ENCODE measurements at places on chromosomes 5 and 9. TPM values are rescaled to one million over a fixed set of nuclear protein-coding genes. Genes with fewer than 3 reads are reported as not detected.

OR1Q1 gene
- total RNA-seq = not detected

HDHD3 gene
- 36.8 TPM for total RNA-seq

PCDHB10 gene
- 8.3 TPM for total RNA-seq

PHF2 gene
- total RNA-seq = 7.7 TPM

FAM221B gene
- total RNA-seq = not detected

IL9 gene
- not detected for total RNA-seq

LHX6 gene
- 19.5 TPM for total RNA-seq

GPR21 gene
- 7.2 TPM for total RNA-seq

GLDC gene
- total RNA-seq = 0.79 TPM

- no peak for DNase-seq
These were observed 114.3 kb upstream of the DAP start for GRCh38 chr5:10875201-10875768.

DNA sequence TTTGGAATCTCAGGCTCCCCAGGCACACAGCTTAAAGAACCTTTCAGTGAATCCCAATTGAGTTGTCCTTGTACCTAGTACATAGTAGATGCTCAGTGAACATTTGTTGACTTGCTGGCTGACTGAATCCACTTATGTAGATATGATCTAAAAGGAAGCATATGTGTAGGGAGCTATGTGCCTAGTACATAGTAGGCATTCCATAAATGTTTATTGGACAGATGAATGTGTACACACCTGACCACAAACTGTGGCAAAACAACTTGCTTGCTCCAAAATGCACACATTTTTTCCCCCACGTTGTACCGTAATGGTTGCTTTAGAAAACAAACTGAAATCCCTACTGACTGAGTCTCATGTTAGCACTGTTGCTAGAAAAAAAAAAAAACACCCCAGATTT is 80.2 kb upstream of the IL12B start:
- no peak for DNase-seq

GRCh38 chr5:43213951-43214350 is 21.9 kb downstream of the NIM1K start:
- no peak for DNase-seq

DNA sequence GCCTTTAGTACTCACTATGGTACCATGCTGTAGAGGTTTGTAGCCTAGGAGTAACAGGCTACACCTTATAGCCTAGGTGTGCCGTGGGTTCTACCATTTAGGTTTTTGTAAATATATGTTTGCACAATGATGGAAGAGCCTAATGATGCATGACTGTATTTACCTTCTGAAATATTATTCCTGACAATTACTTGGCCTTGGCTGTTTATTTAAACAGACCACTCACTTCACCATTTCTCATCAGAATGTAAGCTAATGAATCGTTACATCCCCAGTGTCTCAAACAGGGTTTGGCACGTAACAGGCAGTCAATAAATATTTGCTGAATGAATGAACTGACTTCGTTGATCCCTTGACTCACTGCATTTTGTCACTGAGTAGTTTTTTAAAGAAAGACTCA is 93.1 kb downstream of the MED27 start:
- DNase-seq = no peak

DNA sequence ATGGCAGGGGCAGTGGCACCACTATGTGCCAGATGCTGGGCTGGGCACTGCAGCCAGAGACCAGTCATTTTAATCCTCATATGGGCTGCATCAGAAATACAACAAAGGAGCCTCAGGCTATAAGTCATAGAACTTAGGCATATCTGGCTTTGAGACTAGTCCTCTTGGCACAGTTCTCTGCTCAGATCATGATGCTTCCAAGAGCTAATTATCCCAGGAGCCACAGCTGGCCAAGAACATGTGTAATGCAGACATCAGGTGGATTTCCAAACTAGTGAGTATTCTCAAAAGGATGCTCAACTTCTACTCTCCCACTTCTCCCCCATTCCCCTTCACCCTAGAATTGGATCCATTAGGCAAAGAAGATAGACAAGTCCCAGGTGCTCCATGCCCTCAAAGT is 562.2 kb upstream of the TRPC7 start:
- DNase-seq = no peak

GRCh38 chr9:115359017-115359780 is 241.2 kb upstream of the TNC start:
- no peak for DNase-seq

DNA sequence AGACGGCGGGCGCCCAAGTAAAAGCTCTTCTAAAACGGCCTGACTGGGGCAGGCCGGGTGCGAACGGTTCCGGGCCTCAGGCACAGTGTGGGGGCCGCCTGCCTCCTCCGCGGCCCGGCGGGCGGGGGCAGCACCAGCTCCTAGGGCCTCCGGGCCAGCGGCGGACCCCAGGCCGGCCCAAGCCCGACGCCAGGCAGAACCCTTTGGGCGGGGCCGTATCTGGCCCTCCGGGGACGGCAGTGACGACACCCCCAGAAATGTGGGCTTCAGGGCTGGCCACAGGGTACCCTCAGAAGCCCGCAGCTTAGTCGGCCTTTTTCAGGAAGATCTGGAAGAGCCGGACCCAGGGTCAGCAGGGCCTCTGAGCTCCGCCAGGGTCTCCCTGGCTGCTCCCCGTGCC is 4.0 kb downstream of the LTC4S start:
- DNase-seq = no peak

DNA sequence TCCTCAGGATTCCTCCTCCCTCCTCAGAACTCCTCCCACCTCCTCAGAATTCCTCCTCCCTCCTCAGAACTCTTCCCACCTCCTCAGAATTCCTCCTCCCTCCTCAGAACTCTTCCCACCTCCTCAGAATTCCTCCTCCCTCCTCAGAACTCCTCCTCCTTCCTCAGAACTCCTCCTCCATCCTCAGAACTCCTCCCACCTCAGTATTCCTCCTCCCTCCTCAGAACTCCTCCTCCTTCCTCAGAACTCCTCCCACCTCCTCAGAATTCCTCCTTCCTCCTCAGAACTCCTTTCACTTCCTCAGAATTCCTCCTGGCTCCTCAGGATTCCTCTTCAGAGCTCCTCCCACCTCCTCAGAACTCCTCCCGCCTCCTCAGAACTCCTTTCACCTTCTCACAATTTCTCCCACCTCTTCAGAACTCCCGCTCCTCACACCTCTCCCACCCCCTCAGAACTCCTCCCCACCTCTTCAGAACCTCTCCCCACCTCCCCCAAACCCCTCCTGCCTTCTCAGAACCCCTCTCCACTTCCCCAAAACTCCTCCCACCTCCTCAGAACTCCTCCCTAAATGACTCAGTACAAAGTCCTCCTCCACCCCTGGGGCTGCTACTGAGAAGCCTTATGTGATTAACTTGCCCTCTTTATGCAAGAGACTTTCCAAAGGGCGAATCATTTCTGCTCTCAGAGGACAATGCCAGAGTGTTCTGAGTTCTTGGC is 23.2 kb downstream of the SLC46A2 start:
- no peak for DNase-seq

GRCh38 chr9:9753266-9753665 is 859.5 kb downstream of the PTPRD start:
- DNase-seq = no peak

DNA sequence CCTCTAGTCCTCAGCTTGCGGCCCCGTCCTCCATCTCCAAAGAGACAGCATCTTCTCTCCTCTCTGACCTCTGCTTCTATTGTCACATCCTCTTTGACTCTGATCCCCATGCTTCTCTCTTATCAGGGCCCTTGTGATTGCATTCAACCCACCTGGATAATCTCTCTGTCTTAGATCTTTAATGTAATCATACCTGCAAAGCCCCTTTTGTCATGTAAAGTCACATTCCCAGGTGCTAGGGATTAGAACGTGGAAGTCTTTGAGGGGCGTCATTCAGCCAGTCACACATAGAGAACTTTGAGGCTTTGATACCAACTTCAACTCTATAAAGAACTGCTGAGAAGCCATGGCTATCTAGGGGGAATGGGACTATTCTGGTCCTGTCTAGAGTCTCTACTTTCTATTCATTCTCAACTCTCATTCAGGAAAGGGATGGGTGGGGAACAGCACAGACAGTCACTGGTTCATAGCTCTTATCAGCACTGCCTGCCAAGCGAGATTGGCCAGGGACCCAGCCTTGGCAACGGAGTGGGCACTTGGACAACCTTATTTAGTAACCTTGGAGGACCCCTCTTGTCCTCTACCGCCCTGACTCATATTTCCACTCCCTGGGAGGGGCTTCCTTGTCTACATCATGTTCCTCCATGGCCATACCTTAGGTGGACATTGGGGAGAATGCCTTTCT is 29.0 kb downstream of the TAS2R1 start:
- DNase-seq = no peak

GRCh38 chr5:10914741-10915480 is 153.9 kb upstream of the DAP start:
- no peak for DNase-seq

- no peak for DNase-seq
These were observed 2.0 kb downstream of the AK3 start for GRCh38 chr9:4738866-4739586.

DNA sequence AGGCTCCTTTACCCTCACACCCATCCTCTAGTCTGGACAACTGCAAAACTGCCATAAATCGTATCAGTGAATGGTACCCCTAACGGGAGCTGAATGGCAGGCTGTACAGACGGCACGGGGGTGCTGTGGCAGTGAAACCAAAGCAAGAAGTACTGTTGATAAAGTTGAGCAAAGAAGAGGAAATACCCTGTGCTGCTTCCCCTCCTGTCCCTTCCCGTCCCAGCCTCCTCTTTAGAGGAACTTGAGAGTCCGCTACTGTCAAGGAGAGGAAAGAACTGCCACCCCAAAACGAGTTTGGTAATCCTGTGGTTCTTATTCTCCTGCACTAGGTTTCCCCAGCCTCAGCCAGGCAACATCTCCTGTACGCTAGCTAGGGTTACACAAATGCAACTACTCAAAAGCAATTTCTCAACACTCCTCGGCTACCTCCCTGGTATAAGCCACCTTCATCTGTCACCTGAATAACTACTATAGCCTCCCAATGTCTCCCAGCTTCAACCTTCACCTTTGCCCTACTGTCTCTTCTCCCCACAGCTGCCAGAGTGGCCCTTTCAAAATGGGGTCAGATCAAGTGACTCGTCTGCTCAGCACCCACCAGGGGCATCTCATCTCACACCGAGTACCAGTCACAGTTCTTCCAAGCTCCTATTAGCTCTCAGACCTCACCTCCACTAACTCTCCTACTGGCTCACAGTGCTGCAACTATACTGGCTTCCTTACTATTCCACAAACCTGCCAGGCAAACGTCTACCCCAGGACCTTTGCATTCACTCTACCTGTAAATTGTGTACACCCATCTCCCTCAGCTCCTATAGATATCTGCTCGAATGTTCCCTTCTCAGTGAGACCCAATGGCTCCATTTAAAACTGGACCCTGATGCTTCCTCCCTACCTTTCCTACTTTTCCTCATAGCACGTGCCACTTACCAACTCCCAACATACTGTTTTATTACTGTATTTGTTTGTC is 4.1 kb downstream of the GLRX start:
- no peak for DNase-seq

DNA sequence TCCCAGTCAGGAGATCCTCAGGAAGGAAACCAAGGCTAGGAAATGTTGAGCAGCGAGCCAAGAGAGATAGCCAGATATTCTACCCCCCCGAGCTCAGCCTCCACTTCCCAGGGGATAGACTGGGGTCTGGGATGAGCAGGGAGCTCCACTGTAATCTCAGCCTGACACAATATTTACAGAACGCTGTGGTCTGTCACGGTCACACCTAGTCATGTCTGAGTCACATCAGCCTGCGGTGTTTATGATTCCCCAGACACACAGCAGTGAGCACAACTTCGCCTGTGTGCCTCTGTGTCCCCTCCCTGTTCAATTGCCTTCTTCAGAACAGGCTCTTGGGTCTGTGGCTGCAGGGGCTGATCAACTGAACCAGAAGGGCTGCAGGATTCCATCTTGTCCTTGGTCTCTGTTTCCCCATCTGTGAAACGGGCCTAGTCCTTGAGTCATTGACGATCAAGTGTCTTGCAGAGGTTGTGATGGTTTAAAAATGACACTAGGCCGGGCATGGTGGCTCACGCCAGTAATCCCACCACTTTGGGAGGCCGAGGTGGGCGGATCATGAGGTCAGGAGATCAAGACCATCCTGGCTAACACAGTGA is 8.6 kb upstream of the PRRX2 start:
- no peak for DNase-seq

GRCh38 chr5:172931001-172931536 is 28.2 kb upstream of the RPL26L1 start:
- DNase-seq = no peak

DNA sequence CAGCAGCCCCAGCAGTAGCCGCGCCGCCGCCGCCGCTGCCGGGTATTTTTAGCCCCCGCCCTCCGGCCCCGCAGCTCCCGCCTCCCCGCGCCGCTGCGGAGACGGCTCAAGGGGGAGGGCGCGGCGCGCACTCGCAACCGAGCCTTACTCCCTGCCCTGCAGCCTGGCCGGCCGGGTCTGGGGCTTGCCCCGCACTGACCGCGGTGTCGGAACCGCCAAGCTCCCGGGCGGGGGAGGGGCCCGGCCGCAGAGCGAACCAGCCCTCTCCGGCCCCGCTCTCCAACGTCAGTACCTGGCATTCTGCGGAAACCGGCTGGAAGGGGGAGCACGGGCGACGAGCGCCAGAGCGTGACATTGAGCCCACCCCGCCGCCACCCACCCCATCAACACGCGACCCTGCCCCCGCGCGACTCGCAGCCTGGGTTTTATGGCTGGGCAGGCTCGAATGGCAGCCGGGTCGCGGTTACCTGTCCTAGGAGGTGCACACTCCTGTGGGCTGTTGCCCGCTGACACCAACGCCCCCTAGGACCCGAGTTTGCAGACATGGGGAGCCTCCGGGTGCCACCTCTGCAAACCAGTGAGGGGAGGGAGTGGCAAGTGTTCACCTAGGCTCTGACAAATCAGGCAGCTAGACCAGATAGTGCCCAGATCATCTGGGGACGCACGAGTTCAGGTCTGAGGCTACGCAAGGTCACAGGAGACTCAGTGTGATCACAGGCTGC is at the start of gene ACSL6:
Gene ACSL6, minus strand, starts transcription at position 37 of the 722 bp plus-strand sequence. CDS start 105 bp downstream, outside the sequence.
- DNase-seq = peak; percentile 8

DNA sequence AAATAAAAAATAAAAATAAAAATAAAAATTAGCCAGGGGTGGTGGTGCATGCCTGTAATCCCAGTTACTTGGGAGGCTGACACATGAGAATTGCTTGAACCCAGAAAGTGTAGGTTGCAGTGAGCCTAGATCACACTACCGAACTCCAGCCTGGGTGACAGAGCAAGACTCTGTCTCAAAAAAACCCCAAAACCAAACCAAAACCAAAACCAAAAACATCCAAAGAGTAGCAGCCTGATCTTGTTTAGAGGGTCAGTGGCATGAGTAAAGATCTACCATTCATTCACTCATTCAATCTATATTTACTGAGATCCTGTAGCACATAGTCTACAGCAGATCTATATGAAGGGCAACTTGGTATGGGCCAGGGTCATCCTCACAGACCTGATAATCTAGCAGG is 202.4 kb downstream of the MAPKAP1 start:
- DNase-seq = no peak

DNA sequence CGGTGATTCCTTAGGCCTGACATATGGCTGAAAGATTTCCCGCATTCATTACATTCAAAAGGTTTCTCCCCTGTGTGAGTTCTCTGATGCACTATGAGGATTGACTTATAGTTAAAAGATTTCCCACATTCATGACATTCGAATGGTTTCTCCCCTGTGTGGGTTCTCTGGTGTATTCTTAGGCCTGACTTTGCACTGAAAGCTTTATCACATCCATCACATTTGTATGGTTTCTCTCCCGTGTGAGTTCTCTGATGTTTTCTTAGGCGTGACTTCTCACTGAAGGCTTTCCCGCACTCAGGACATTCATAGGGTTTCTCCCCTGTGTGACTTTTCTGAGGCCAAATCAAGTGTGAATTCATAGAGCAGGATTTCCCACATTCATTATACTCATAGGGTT is 35.8 kb downstream of the ZNF782 start:
- no peak for DNase-seq

- no peak for DNase-seq
These were observed 37.0 kb upstream of the SAP30L start for GRCh38 chr5:154408811-154409210.

- no peak for DNase-seq
These were observed 5.1 kb downstream of the ITGA2 start for GRCh38 chr5:52994266-52994665.

Measured in uterus (tissue), 4 donors.